NCI-H446 treated with DMSO at 0.1 percent for 48 hours (cell line): ENCODE measurements at places on chromosomes 3 and 15.

DNA sequence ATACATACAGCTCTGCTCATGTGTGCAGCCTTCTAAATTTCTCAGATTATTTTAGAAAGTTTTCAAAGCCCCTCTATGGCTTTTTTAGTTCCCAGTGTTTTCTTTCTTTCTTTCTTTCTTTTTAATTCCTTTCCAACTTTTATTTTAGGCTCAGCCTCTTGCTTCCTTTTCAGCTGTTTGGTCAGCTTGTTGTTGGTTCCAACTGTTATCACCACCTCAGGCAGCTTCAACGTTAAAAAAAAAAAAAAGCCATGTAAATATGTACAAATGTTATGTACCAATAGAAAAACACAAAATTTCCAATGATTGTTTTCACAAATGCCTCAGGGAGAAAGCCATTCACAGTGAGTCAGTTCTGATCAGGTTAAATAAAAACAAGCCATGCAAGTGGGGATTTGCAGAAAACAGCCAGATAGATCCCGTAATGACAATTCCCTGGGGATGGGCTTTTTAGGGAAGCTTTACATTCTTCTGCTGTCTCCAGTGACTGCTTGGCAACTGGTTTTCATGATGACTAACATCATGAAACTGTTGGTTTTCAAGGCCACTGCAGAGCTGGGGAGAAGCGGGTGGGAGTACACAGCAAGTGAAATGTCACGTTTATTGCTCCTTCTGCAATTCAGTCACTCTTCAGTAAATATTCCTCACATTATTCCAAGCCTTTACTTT lies 908.4 kb downstream of the EPHA3 start:
- peak; percentile 2 for DNase-seq

GRCh38 chr3:186525369-186526255 lies 18.6 kb downstream of the CRYGS start:
- DNase-seq = no peak

- no peak for DNase-seq
These were observed 30.8 kb downstream of the SRP14 start for GRCh38 chr15:40008061-40008765.

DNA sequence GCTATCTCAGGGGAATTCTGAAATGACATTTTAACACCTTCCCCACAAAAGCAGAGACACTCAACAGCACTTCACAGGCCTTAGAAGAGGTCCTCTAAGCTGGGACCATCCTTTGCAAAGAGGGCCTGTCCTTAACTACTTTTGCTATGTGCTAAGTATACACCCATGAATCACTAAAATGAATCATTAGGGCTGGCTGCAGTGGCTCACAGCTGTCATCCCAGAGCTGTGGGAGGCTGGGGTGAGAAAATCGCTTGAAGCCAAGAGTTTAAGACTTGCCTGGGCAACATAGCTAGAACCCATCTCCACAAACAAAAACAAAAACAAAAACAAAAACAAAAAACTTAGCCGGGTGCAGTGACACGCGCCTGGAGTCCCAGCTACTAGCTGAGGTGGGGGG lies 53.9 kb upstream of the MELTF start:
- DNase-seq = no peak

- DNase-seq = no peak
These were observed 130.5 kb upstream of the THRB start for GRCh38 chr3:24624938-24625681.

- DNase-seq = no peak
These were observed 356.1 kb downstream of the OTOL1 start for GRCh38 chr3:161852744-161853143.

DNA sequence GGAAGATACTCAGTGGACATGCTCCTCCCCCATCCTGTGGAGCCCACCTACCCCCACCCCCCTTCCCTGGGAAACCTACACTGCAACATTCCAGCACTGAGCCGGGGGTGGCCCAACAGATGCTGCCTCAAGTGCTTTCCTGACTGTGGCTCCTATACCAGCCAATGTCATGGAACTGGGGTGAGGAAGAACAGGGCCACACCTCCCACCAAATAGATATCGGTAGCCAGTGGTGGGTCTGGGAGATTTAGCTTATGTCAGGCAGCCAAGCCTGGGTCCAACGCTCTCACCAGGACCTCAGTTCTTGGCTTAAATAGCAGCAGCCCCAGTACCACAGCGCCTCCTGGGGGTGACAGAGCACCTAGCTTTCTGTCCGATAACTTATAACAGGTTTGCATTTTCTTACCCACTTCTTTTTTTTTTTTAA lies 30.3 kb downstream of the CDC25A start:
- DNase-seq = no peak

GRCh38 chr3:141250828-141251227 lies 19.2 kb downstream of the PXYLP1 start:
- no peak for DNase-seq

DNA sequence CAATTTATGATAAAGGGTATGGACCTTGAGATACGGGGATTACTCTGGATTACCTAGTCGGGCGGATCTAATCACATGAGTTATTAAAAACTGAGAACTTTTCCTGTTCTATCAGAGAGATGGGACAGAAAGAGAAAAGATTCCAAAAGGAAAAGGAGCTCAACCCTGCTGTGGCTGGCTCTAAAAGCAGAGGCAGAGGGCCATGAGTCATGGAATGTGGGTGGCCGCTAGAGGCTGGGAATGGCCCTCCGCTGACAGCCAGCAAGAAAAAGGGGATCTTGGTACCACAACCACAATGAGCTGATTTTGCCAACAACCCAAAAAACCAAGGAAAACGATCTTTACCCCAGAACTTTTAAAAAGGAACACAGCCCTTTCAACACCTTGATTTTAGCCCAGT lies 210.0 kb downstream of the MAGI1 start:
- DNase-seq = no peak

GRCh38 chr3:173045770-173046382 lies 95.2 kb downstream of the SPATA16 start:
- DNase-seq = no peak

- no peak for DNase-seq
These were observed 81.8 kb downstream of the PLSCR2 start for GRCh38 chr3:146387566-146387965.

DNA sequence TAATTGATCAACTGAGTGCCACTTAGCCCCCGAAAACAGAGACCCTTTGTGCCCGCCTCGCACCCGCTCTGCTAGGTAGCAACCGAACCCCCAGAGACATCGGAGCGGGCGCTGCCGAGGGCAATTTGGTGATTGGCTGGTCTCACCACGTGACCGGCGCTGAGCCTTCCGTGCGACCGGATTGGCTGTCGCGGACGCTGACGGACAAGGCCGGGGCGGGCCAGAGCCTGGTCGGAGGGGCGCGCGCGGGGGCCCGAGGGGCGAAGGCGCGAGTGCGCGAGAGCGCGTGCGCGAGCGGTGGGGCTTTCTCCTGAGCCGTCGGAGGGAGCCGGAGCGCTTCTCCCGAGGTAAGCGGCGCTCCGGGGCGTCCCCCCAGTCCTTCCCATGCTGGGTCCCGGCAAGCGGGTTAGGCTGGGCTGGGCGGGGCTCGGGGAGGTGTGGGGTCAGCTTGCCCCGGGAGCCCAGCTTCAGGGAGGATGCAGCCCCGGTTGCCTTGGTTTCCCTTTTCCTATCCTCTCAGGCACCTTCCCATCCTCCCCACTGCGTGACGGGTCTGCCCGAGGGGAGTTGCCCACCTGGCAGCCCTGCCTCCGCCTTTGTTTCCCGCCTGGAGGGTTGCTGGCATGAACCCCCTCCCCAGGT lies at the start of gene TMEM108:
TSS of gene TMEM108 (plus strand) at position 303 of the 642 bp plus-strand sequence.
- peak; percentile 89 for DNase-seq

GRCh38 chr15:71743861-71744382 lies 66.4 kb upstream of the NR2E3 start:
- DNase-seq = peak; percentile 4

DNA sequence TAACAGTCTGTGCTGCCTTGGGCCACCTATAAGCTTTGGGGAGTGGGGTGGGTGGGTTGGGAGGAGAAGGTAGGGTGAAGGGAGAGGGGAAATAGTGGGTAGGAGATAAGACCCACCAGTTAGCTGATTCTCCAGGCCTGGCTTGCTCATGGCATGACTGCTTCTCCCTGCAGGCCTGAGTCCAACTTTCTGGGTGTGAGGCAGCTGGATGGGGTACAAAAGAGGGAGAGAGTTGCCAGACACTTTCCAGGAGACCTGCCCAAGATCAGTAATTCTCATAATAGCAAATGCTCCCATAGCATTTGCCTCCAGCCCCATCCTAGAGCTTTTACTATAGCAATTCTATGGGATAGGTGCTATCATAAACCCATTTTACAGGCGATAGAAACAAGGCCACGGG lies 7.7 kb downstream of the CGNL1 start:
- peak; percentile 29 for DNase-seq

DNA sequence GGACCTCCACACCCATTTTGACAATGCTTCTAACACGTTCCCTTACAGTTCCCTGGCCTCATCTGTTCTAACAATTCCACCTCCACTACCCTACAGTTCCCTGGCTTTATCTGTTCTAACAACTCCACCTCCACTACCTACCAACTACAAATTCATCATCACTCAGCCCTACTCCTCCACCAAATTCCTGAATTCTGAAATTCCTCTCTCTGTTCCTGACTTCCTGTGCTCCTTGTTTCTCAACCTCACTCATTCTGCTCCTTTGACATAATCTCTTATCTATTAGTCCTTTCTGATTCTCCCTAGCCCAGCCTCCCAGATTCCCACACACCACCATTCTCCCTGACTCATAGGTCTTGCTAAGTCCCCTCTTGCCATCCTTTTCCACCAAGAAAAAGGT lies 22.5 kb downstream of the UPK1B start:
- DNase-seq = no peak

DNA sequence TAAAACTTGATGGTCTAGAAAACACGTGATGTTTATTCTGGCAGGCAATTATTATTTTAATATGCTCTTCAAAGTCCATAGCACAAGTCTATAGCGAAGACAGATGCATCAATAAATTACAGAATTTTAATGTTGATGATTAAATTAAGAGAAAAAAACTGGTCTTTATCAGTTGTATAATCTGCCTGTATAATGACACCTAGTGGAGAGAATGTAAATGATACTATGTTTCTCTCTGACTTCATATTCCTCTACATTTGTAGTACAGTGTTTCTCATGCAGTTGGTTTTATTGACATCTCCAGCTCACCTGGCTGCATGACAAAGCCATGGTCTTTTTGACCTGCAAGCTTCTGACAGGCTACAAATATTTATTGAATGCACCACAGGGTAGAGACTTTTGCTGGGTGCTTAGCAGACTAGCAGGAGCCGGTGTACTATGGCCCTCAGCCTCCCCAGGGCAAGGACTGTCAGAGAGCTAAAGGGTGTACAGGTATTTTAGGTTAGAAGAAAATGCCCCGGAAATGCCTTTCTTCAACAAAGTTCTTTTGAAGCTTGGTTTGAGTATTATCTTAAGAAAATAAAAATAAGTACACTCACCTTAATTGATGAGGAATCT lies 289.9 kb downstream of the GAP43 start:
- DNase-seq = no peak

- DNase-seq = no peak
These were observed 44.9 kb downstream of the CPN2 start for GRCh38 chr3:194306109-194306686.

- DNase-seq = no peak
These were observed 12.0 kb downstream of the CGGBP1 start for GRCh38 chr3:88046766-88047165.

- DNase-seq = no peak
These were observed 254.1 kb upstream of the ZNF717 start for GRCh38 chr3:76039431-76039830.

DNA sequence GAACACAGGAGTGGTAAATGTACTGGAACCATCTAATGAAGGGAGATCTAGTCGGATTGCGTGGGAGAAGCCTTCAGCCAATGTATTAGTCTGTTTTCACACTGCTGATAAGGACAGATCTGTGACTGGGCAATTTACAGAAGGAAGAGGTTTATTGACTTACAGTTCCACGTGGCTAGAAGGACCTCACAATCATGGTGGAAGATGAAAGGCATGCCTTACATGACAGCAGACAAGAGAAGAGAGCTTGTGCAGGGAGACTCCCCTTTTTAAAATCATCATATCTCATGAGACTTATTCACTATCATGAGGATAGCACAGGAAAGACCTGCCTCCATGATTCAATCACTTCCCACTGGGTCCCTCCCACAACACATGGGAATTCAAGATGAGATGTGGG lies 17.0 kb downstream of the HRG start:
- no peak for DNase-seq

DNA sequence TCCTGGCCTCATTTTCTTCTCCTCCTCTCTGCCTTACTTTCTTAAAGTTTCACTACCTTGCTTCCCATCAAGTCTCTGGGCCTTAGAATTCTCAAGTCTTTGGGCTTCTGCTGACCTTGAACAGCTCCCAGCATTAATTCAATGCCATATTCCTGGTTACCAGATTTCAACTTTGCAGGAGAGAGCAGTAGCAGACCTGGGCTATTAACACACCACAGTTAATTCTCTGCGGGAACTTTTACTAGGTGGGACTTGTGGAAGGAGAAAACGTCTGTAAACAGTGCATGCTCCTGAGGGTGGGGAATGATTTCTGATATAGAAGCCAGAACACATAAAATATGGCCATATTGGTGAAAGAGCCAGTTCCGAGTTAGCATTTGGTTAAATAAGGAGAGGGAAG lies 214.6 kb downstream of the MEIS2 start:
- no peak for DNase-seq

GRCh38 chr15:63448266-63448665 lies 56.1 kb upstream of the USP3 start:
- no peak for DNase-seq

GRCh38 chr3:187076297-187076696 lies 63.0 kb downstream of the RPL39L start:
- DNase-seq = no peak

DNA sequence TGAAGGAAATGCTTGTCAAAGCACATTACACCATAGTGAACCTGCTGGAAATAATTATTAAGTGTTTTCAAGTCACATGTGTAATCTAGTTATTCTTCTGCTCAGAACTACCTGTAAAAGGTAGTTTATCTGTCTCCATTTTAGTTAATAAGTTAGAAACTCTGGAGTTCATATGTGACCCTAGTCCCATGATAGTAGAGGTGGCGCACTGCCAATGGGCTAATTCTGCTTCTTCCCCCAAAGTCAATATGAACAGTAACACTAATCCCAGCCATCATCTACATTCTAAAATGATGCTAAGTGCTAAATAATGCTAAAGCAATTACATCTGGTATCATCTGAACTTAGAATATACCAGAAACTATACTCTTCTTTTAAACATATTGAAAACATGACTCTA lies 361.0 kb upstream of the NECTIN3 start:
- no peak for DNase-seq

- DNase-seq = no peak
These were observed 8.7 kb downstream of the MYL3 start for GRCh38 chr3:46854555-46854991.

DNA sequence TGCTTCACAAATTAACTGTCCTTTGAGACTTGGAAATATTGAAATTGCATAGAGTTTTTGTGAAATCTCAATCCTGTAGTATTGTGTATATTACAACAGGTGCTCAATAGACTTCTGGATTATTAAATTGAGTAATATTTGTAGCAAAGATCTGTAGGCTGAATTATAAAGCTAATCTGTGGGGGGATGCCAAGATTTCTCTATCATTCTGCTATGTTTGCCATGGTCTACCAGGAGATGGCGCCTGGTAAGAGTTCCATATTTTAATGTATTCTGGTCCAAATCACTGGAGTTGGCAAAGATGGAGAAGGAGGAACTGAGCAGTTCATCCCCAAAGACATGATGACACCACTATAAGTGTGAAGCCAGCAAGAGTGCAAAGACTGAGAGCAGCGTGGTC lies 340.9 kb upstream of the TPRG1 start:
- DNase-seq = no peak

- DNase-seq = no peak
These were observed 22.0 kb upstream of the LEKR1 start for GRCh38 chr3:156803952-156804741.
